Esophagus muscularis mucosa (tissue), 4 donors: ENCODE measurements at places on chromosomes 1 and 21. TPM values are rescaled to one million over a fixed set of nuclear protein-coding genes. Genes with fewer than 3 reads are reported as not detected.

RAVER2 gene
- 21.6 TPM for total RNA-seq

MYOM3 gene
- total RNA-seq: 2.5 TPM

SPOCD1 gene
- total RNA-seq: 0.17 TPM

NUF2 gene
- total RNA-seq: not detected

PRDM16 gene
- total RNA-seq: 4.4 TPM

ATAD3C gene
- total RNA-seq: 0.83 TPM

DAB1 gene
- total RNA-seq: 1.3 TPM

HCRTR1 gene
- not detected for total RNA-seq

DNA sequence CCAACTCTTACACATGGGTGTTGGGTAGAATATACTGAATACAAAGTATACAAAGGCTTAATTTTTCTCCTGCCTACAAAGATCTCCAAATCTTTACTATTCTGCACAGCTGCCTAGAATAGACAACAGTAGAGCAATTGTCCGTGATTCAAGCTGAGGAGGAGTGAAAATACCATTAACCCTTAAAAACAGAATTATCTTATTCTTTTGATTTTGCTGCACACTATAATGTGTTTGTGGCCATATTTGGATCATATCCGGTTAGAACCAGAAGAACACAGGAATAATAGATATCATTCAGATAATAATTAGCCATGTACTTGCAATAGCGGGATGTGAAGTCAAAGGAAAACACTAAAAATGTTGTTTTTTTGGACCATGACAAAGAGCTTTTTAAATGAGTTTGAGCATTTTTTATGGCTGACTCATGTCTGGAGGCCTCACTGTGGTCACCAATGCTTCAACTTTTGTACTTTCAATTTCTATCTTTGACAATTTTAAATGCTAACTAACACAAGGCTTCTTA, 197.6 kb upstream of the FOXD3 start:
- no peak overlapping the region for H3K27ac ChIP-seq
- no peak overlapping the region for H3K4me3 ChIP-seq
- no peaks in the 10 kb centered on the region for H3K27me3 ChIP-seq
- H3K4me1 ChIP-seq: peaks cover 4% of the 10 kb centered on the region

DNA sequence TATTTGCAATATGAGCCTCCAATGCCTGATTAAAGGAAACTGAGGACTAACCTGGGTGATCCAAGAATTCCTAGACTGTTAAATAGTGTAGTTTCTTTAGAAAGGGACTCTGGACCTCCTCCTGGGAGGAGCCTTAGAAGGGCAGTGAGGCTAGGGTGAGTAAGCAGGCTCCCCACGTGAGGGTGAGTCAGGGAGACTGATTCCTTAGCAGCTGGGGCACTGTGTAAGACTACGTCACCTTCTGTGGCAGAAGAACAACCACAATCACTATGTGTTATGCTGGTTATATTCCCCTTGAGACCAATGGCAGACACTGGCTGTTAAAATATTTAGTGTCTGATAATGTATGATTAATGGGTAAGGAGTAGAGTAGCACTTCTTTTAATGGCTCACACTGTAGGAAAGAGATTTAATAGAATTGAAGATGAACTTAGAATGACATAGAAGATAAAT, 53.3 kb upstream of the SYT14 start:
- DNase-seq: no peak
- no peaks in the 10 kb centered on the region for H3K36me3 ChIP-seq
- H3K4me3 ChIP-seq: no peak overlapping the region
- H3K27ac ChIP-seq: no peak overlapping the region
- H3K27me3 ChIP-seq: no peaks in the 10 kb centered on the region

DNA sequence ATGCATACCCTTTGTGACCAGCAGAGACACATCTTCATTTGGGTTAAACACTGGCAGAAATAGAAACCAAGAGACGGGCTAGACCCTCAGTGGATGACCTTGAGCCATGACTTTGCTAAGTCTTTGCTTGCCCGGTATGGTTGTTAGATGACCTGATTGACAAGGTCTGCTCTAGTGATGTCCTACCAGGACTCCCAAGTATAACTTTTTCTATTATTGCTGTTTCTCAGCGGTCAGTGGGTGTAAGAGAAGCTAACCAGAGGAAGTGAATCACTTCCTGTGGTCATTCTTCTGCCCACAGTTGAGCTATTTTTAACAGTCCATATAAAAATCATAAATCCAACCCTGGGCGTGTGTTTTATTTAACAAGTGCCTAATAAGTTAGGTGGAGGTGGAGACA, 126.2 kb upstream of the ETS2 start:
- DNase-seq: no peak
- no peak overlapping the region for H3K27ac ChIP-seq
- H3K27me3 ChIP-seq: peaks cover 47% of the 10 kb centered on the region

DNA sequence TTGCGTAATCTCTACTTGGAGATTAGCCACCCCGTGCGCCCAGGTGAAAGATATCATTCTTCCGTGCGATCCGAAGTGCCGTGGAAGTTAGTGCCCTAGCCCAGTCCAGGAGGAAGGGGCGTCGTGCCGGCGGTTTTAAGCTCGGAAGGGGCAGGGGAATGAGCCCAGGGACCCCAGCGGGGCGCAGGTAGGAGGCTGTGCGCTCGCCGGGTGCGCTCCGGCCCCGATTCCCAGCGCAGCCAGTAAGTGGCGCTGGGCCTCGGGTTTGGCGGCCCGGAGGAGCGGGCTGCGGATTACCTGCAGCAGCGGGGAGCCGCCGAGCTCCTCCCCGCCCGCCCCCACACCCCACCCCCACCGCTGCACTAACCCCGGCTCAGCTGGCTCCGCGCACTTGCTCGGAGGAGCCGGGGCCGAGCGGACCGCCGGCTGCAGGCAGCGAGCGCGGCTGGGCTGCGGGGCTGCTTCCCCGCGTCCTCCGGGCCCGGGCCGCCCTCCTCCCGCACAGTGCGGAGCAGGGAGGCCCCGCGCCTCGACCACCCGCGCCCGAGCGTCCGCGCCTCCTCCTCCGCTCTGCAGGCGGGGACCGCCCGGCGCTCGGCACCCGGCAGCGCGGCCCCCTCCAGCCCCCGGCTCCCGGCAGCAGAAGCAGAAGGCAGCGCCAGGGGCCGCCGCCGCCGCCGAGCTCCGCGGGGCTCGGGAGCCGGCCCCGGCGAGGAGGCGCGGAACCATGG, at the start of gene RYR2:
Gene RYR2, plus strand, starts transcription at position 390 of the 731 bp plus-strand sequence. Its CDS starts 338 bp downstream, at position 728.
- H3K4me1 ChIP-seq: peaks cover 45% of the 10 kb centered on the region
- peaks cover 18% of the 10 kb centered on the region for H3K27me3 ChIP-seq
- H3K36me3 ChIP-seq: no peaks in the 10 kb centered on the region
- peak within 1 kb of the TSS; percentile 80 for H3K4me3 ChIP-seq
- peak within 1 kb of the TSS; percentile 89 for H3K27ac ChIP-seq

DNA sequence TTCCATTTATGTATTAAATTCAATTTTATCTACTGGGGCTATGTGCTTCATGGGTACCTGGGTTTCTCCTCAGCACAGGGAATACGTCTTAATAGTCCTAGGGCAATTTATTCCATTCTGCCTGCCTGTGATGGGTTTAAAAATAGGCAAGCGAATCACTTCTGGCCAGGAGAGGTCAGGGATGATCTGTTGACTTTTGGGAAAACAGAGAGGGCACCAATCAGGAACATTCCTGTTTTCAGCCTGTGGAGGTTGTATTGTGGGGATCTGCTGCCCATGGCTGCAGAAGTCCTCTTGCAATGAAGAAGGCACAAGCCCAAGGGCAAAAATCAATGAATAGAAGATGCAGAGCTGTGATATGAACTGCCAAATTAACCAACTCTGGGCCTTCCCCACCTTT, 303.1 kb downstream of the CTH start:
- H3K27ac ChIP-seq: no peak overlapping the region
- H3K36me3 ChIP-seq: no peaks in the 10 kb centered on the region
- H3K4me1 ChIP-seq: peaks cover 2% of the 10 kb centered on the region
- no peak overlapping the region for H3K4me3 ChIP-seq
- no peaks in the 10 kb centered on the region for H3K27me3 ChIP-seq

DNA sequence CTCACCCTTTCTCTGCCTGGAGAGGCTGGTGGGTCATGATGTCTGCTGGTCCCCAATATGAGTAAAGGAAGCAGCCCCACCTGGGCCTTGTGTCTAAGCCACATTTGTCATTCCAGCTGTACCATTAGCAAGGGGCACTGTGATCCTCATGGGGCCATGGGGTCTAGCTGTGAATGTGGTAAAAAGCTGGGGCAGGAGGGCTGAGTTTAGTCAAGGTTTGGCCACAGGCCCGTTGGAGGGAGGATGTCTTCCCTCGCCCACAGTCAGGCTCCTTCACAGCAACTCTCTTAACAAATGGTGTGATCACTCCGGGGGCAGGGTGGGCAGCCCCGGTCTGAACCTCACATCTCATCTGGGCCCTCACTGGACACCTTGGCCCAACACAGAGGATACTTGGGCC, 115.4 kb downstream of the DMRTB1 start:
- no peaks in the 10 kb centered on the region for H3K36me3 ChIP-seq
- H3K4me3 ChIP-seq: no peak overlapping the region
- H3K27ac ChIP-seq: no peak overlapping the region
- no peaks in the 10 kb centered on the region for H3K4me1 ChIP-seq
- no peak for DNase-seq
- no peaks in the 10 kb centered on the region for H3K27me3 ChIP-seq

GRCh38 chr1:232355162-232356006, 274.5 kb downstream of the SIPA1L2 start:
- no peak overlapping the region for H3K4me3 ChIP-seq
- H3K4me1 ChIP-seq: peaks cover under 1% of the 10 kb centered on the region
- DNase-seq: no peak
- no peaks in the 10 kb centered on the region for H3K27me3 ChIP-seq
- H3K27ac ChIP-seq: no peak overlapping the region

- no peaks in the 10 kb centered on the region for H3K36me3 ChIP-seq
- DNase-seq: no peak
- peaks cover 35% of the 10 kb centered on the region for H3K4me1 ChIP-seq
- H3K27ac ChIP-seq: no peak overlapping the region
Measured at GRCh38 chr1:113137563-113137962, 64.6 kb downstream of the LRIG2 start.

DNA sequence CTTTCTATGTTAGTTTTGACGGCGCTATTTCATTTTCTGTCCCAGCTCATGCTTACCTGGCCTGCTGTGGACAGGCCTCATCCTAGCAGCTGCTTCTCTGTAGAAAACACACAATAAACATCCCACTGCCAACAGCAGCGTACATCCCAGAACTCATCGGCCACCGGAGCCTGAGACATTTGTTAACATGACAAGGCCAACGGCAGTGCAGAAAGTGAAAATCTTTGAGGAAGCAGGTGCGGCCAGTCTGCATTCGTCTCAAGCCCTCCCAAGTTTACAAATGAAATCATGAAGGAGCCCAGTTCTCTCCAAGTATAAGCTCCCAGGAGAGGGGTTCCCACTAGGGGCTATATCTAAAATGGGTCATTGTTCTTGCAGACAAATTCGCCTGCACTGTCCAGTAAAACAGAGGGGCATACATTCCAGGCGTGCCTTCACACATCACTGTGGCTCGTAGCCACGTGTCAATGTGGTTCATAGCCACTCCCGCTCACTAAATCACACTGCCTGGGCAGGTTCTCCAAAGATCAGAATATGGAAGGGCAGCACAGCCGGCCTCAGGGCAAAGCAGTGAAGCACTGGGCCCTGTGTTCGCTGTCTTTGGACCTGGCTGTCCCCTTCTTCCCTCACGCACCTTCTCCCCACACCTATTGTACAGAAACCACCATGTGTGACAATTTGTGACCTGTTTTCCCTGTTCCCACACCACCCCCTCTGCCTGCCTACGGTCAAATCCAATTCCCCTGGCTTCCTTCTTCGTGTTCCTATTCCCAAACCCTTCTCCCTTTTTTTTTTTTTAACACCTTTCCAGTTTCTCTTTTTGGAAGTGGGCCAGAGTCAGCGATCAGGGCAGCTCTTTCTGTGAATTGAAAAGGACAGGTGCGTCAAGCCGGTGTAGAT, 27.0 kb upstream of the ABCG1 start:
- H3K27me3 ChIP-seq: peaks cover 11% of the 10 kb centered on the region
- H3K27ac ChIP-seq: no peak overlapping the region
- peak; percentile 72 for DNase-seq
- H3K4me1 ChIP-seq: peaks cover 5% of the 10 kb centered on the region
- H3K4me3 ChIP-seq: no peak overlapping the region
- no peaks in the 10 kb centered on the region for H3K36me3 ChIP-seq

GRCh38 chr1:42479621-42480020, 16.5 kb downstream of the CCDC30 start:
- no peak for DNase-seq
- H3K36me3 ChIP-seq: peaks cover 6% of the 10 kb centered on the region
- no peak overlapping the region for H3K4me3 ChIP-seq
- H3K4me1 ChIP-seq: no peaks in the 10 kb centered on the region

- no peaks in the 10 kb centered on the region for H3K27me3 ChIP-seq
- no peak for DNase-seq
- H3K4me3 ChIP-seq: no peak overlapping the region
- H3K4me1 ChIP-seq: no peaks in the 10 kb centered on the region
- H3K27ac ChIP-seq: no peak overlapping the region
- H3K36me3 ChIP-seq: no peaks in the 10 kb centered on the region
Measured at GRCh38 chr1:177091040-177091439, 73.5 kb downstream of the ASTN1 start.

- no peaks in the 10 kb centered on the region for H3K4me1 ChIP-seq
- no peak overlapping the region for H3K4me3 ChIP-seq
- no peaks in the 10 kb centered on the region for H3K27me3 ChIP-seq
- no peak overlapping the region for H3K27ac ChIP-seq
- DNase-seq: no peak
Measured at GRCh38 chr1:5432436-5432835, 559.8 kb downstream of the NPHP4 start.

- H3K4me1 ChIP-seq: peaks cover 13% of the 10 kb centered on the region
- H3K27me3 ChIP-seq: no peaks in the 10 kb centered on the region
- no peaks in the 10 kb centered on the region for H3K36me3 ChIP-seq
- H3K27ac ChIP-seq: no peak overlapping the region
Measured at GRCh38 chr1:63904826-63905225, 131.0 kb downstream of the ROR1 start.

DNA sequence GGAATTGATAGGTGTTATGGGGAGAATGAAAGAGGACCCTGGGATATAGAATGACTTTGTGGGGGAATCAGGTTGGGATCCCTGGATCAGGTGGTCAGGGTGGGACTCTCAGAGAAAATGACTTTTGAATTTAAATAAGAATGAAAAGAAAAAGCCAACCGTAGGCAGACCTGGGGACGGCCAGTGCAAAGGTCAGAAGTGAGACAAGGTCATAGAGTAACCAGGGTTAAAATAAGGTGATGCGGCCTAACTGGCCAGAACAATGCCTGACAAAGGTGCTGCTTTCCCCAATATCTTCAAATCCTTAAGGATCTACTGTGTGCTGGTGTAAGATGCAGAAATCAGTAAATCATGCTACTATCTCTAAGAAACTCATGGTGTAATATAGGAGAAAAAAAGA, 238.4 kb upstream of the JUN start:
- DNase-seq: no peak
- H3K4me1 ChIP-seq: peaks cover 15% of the 10 kb centered on the region
- H3K27ac ChIP-seq: no peak overlapping the region
- H3K27me3 ChIP-seq: no peaks in the 10 kb centered on the region
